Stimulated activated CD8-positive, alpha-beta memory T cell treated with anti-CD3 and anti-CD28 coated beads, Interleukin-15, amount 100 ng/mL, for 48 hours (primary cell): ENCODE measurements at places on chromosomes 12 and 14.

- no peak for DNase-seq
These were observed 579 bp upstream of the HOXC8 start for GRCh38 chr12:54008260-54008552.

DNA sequence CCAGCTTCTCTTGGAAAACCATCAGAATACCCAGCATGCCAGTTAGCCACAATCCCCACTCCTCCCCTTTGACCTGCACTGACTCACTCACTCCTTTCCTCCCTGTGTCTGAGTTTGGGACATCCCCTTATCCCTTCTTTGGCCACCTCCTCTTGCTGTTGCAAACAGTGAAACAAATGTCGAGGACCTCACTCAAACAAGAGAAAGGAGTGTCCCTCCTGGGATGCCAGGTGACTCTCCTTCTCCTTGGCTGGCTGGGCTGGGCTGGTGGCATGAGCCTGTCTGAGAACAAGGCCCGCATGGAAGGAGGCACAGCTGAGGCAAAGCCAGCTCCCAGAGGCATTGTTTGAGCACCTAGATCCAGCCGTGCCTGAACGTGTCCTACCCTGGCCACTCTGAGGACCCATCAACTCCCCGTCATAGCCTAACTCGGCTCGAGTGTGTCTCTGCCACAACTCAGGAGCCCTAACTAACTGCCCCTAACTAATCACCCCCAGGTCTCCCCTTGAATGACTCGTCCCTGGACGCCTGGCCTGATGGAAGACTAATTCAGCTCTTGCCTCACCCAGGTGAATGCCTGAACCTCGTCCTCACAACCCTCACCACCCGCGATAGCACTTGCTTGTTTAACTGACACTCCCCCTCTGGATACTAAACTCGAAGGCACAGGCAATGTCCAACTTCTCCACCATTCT lies 43.0 kb downstream of the NCOR2 start:
- DNase-seq = no peak

- DNase-seq = no peak
These were observed 16.2 kb downstream of the CCDC62 start for GRCh38 chr12:122790393-122791075.

DNA sequence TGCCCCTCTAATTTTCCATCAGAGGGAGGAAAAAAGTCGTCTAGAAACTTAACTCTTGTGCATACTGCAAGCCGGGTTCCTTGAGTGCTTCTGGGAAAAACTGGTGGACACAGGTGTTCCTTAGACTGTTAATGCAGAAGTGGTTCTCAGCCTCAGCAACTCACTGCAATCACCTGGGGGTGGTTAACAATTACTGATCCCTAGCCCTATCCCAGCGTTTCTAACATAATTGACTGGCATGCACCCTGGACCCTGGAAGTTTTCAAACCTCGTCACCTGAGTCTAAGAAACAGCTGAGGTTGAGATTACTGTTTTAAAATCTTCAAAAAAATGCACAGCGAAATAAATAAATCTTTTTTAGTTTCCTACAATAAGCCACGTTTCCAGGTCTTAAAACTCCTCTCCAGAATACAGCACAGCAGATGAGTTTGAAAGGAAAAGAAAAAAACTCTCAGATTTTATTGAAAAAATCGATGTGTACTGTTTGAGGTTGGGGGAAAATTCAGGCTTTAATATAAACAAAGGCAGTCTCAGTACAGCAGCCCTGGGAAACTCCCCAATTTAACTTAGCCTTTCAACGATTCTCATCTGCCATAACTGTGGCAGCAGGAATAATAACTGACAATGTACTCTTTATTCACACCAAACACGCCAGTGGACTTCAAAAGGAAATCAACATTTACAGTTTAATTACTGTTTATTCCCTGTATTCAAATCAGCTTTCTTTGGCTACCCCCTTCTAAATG lies 45.4 kb downstream of the PHLDA1 start:
- no peak for DNase-seq

DNA sequence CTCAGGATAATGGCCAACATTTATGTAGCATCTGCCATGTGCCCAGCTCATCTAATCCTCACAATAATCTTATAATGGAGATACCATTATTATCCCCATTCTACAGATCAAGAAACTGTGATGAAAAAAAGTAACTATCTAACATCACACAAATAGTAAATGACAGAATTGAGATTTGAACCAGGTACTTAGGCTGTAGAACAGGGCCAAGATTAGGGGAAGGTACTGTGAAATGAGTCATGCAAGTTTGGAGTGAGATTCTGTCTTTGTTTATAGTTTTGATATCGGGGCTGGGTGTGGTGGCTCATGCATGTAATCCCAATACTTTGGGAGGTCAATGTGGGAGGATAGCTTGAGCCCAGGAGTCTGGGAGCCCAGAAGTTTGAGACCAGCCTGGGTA lies 1.3 kb upstream of the GNPTAB start:
- no peak for DNase-seq

GRCh38 chr12:129001826-129002225 lies 148.5 kb downstream of the GLT1D1 start:
- no peak for DNase-seq

DNA sequence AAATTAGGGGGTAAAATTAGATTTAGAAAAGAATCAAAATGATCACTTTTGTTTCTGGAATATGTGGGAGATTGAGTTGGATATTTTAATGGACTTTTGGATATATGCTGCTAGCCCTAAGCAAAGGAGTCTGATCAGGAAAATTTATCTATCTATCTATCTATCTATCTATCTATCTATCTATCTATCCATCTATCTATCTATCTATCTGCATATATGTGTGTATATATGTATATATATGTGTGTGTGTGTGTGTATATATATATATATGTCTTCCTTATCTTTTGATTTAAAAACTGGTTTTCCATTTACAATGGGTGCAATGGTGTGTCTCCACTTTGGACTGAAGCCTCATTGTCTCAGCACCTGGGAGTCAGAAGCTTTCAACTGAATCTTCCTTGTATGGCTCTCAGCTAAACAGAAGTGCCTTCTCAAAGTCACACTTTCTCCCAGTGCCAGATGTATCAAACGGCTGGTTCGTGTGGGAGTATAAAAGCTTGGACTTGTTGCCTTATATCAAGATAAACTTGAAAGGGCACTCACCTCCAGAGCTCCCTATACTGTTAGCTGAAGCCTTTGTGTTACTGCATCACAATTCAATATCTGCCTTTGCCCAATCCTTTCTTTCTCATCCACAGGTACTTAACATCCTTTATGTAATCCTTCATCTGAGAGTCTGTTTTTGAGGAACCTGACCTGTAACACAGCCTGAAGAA lies 31.6 kb upstream of the CD69 start:
- DNase-seq = no peak
